Uterus (tissue), 4 donors: ENCODE measurements at places on chromosomes 2 and 18.

- no peak for DNase-seq
Measured at GRCh38 chr18:48409591-48410094, 460 bp upstream of the ZBTB7C start.

DNA sequence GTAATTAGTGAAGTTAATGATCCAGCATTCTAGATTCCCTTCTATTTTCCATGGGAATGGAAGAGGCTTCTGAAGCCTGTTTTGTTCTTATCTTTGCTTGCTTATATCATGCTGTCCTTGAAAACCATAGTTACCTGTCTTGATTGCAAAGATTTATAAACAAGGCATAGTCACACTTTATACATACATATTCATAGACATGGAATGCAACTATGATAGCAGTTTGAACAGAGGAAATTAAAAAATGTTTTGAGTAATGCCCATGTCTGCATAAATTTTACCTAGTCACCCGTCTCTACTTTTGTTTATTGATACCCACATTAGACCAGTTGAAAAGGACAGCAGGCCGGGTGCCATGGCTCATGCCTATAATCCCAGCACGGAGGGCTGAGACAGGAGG is 289.0 kb downstream of the PTPRM start:
- DNase-seq, result no peak

DNA sequence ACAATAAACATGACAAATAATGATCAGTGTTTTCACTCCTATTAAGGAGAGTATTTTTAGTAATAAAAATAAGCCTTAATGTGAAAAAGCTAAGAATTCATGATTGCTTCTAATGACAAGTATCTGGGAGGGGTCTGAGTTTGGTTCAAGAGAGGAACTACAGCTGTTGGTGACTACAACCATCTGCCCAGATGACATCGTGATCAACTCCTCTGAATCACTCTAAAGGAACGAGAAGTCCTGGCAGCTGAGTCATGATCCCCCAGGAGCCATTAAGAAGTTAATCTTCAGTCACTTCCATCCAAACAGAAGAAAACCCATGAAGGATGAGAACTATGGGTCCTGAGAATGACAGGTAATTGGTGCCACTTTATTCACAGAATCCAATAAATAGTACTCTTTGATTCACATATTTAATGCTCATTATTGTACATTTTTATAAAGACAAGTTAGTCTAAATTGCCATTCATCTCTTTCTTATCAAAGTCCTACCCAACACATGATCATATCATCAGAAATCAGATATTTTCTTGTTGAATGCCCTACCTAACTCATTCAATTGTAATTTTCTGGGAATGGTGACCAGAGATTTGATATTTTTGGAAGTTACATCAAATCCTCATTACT is 6.8 kb downstream of the TFPI start:
- DNase-seq, result peak; percentile 54

DNA sequence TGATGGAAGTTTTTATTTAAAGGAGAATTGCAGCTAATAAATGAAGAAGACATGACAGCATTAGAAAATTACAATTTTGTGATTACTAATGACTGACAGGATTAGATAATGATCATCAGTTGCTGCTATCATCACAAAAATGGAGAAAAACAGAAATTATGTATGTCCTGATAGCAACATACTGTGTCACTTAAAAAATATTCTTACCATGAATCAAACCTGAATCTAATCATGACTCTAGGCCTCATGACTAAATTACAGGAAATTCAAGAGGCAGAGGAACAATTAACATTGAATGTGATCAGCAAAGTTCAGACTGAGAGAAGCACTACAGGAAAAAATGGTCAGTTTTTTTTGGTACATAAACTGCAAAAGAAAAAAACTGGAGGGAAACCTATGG is 147.8 kb downstream of the PMAIP1 start:
- no peak for DNase-seq

DNA sequence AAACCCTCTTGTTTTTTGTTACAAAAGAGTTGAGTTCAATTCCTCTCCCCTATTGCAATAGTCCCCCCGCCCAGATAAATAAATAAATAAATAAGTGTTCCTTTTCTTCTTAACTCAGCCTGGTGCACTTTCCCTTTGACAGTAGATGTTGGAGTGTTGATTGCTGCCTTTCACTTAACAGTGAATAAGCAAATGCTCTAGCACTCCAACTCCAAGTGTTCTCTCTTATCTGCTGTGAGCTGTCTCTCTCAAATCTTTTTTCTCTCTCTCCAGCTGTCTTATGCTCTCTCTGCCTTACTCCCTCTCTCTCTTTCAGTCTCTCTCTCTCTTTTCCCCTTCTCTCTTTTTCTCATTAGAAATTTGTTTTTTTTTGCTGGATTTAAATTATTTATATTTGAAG is 216.7 kb downstream of the TMX3 start:
- no peak for DNase-seq

DNA sequence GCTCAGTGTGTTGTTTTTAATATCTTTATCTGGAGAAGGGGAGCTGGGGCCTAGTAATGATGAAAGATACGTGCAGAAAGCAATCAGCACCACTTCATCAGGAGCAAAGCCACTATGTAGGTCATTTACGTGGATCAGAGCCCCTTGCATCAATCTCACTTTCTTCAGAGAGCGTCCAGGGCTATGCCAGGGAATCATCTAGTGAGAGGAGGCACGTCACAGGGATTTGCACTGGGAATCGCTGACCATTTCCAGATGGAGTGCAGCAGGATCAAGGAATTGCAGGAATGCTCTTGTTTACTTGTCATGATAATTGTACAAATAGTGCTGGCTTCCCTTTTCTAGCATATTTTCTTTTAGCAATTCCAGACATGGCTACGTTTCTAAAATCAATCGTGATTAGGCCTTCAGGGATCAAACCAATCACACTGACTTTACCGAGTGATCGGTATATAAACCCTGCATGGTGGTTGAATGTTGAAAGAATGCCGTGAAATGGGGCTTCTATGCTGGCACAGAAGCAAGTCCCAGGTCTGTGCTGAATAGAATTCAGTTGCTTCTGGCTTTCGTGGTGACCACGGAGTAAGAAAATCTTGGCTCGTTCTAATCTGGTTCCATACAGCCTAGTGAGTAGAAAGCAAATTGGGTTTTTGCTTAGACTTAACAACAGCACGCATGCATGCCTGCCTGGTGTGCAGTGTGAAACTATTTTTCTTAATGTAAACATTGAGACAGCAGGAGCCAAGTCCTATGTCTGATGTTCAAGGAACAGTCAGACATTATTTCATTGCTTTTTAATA is 122.8 kb downstream of the TMEM200C start:
- DNase-seq, result no peak

- DNase-seq, result no peak
Measured at GRCh38 chr2:174121175-174121574, 127.2 kb downstream of the OLA1 start.

DNA sequence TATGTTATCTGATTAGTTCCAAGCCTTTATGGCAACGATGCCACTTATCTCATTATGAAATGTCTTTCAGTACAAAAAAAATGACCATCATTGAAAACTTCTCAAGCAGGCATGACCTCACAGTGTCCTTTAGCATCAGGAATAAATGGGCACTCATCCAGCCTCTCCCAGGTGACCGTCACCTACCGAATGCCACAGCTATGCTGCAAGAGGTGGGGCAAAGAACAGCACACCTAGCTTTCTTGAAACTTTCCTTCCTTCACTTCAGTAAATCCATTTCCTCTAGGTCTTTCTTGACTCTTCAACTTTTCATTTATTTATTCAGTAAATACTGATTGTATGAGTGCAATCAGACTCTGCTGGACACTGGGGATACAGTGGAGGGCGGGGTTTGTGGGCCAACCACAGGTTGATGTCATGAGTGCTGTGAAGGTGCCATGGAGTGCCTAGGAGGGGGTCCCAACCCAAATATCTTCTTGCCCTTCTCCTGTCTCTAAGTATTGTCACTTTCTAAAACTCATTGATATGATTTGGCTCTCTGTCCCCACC is 54.3 kb upstream of the HK2 start:
- DNase-seq, result no peak

- no peak for DNase-seq
Measured at GRCh38 chr2:160703648-160704585, 210.3 kb upstream of the RBMS1 start.

DNA sequence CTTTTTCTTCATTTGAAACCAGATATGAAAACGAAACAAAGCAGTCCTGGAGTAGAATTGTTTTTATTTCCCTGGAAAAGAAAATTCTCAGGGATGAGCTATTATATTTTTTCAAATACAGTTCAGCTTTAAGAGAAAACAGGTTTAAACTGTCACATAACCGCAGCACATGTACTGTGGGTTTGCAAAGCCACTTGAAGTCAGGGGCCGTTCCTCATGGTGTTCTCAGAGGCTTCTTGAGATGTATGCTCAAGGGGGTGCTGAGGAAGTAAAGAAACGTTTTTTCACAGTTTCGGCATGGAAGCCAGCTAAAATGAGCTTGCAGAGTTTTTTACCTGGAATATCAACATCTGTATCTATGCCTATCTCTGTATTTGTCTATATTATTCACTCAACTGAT is 225.3 kb downstream of the MC4R start:
- no peak for DNase-seq

GRCh38 chr18:42064109-42064508 is 109.1 kb downstream of the PIK3C3 start:
- no peak for DNase-seq

GRCh38 chr2:224918626-224919471 is 123.4 kb downstream of the DOCK10 start:
- DNase-seq, result no peak

GRCh38 chr2:75068546-75068945 is 110.1 kb downstream of the POLE4 start:
- no peak for DNase-seq

DNA sequence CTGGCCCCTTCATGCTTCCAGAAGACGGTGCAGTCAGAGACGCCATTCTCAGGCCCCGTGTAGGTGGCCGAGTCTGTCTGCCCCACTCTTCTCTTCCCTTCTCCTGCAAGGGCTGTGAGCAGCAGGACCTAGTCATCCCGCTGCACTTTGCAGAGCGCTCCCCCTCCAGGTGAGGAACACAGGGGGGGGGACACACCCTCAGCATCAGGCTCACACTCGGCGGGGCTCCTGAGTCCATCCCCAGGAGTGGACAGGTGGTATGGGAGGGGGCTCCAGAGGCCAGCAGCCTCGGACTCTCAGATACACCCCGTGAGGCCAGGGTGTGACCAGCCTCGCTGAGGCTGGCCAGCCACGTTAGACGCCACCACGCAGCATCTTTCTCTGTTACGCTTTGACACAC is 460.5 kb upstream of the MYT1L start:
- DNase-seq, result no peak

- DNase-seq, result no peak
Measured at GRCh38 chr2:45714679-45715078, 63.2 kb downstream of the PRKCE start.

DNA sequence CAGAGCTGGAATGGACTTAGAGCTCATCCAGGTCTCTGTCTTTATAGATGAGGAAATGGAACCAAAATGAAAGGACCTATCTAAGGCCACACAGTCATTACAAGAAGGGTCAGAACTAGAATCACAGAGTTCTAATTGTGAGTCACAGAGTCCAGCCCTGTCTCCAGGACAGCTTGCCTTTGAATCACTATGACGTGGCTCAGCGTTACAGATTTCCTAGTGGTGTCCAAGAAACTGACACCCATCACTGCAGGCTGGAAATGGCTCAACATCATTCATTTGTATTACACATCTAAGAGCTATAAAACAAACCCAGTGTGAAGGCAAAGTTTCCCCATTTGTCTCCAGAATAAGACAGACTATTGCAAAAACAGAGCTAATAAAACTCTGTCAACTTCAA is 164.3 kb upstream of the SIX2 start:
- DNase-seq, result no peak

- no peak for DNase-seq
Measured at GRCh38 chr2:188664951-188665595, 309.1 kb upstream of the COL3A1 start.

GRCh38 chr2:101801496-101801895 is 104.0 kb downstream of the MAP4K4 start:
- no peak for DNase-seq

- peak; percentile 25 for DNase-seq
Measured at GRCh38 chr2:109614715-109615636, 812 bp downstream of the SOWAHC start.

GRCh38 chr2:211144078-211144477 is 587.7 kb downstream of the CPS1 start:
- DNase-seq, result no peak

DNA sequence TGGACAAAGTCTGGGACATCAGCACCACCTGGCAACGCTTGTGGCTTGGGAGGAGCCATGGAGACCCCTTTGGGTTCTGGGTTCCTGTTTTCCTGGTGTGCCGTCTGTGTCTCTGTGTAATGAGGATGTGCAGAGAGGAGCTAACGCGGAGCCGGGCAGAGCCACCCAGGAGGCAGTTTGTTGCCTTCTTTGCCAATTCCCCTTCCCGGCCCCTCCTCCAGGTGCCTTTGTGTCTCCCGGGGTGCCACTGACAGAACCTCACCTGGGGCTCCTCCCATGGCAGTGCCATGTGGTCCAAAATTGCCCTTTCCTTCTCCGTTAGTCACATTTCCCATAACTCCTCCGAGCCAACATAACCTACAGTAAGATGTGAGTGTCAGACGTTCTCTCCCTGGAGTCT is 13.0 kb downstream of the POMC start:
- no peak for DNase-seq

DNA sequence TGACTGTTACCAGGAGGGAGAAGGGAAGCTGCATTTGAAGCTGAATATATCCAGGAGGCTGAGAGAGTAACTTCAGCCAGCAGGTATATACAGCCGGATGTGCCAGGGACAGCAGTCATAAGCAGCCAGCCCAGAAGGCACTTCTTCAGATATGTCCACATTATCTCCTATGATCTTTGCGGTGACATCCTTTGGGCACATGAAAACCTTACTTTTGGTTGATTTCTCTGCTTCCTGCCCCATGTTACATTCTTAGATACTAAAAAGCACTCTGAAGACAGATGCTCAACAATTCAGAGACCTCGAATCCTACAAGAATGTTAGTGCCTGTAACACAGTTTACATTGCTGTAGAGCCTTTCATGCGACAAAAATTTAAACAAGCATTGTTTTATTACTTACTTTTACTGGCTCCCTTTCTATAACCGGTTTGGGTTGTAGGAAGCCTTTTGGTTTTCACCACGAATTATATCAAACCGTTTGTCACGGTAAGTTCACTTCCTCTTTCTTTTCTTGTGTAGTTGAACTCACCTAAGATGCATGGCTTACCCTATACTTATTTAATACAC is 50.3 kb upstream of the TLK1 start:
- no peak for DNase-seq

- no peak for DNase-seq
Measured at GRCh38 chr18:46386788-46387187, 270.2 kb downstream of the LOXHD1 start.

DNA sequence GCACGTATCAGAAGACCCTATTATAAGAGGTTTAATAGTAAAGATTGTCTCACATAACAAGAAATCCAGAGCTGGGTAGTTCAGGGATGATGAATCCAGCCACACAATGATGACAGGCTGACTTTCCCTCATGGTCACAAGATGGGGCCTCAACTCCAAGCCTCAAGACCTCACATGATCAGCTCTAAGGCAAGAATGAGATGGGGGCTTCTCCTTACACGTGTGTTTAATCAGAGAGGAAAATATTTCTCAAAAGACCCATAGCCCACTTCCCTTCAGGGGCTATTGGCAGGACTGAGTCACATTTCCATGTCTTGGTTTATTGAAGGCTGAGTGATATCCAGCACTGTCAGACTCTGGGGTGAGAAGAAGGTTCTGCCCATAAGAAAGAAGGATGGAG is 100.2 kb upstream of the FOSL2 start:
- DNase-seq, result no peak
